Stimulated activated naive CD4-positive, alpha-beta T cell (primary cell): ENCODE measurements at places on chromosomes 2 and 18.

- no peak for DNase-seq
Observed at GRCh38 chr18:79899609-79900445, 51.6 kb downstream of the SLC66A2 start.

DNA sequence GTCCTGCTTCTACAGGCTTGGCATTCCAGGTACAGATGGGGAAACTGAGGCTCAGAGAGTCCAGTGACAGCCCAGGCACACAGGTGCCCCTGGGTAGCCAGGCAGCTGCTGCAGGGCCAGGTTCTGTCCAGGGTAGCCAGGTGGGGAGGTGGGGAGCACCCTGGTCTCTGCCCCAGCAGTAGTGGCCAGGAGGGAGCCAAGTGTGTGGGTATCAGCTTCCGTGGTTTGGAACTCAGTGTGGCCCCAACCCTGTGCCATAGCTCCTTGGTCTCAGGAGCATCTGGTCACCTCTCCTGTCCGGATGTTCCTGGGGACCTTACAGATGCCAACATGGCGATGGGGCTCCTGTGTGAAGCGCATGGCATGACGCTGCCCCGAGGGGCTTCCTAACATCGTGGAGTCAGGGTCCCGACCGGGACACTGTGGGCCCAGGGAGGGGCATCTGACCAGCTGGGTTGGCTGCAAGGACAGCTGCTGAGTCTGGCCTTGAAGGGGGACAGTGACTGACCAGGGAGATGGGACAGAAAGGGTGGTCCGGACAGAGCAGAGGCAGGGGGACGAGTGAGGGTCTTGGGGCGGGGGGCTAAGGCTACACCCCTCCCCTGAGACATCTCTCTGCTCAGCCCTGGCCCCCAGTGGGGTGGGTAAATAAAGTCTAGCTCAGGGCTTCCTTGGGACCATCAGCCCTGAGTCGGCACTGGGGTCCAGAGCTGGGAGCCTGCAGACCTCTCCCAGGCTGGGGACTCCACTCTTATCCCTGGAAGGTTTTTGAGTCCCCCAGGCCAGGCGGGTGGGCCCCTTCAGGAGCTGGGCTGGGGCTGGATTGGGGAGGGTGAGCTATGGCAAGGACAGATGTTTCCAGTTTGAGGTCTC, 76.0 kb upstream of the SMAD7 start:
- DNase-seq = no peak

DNA sequence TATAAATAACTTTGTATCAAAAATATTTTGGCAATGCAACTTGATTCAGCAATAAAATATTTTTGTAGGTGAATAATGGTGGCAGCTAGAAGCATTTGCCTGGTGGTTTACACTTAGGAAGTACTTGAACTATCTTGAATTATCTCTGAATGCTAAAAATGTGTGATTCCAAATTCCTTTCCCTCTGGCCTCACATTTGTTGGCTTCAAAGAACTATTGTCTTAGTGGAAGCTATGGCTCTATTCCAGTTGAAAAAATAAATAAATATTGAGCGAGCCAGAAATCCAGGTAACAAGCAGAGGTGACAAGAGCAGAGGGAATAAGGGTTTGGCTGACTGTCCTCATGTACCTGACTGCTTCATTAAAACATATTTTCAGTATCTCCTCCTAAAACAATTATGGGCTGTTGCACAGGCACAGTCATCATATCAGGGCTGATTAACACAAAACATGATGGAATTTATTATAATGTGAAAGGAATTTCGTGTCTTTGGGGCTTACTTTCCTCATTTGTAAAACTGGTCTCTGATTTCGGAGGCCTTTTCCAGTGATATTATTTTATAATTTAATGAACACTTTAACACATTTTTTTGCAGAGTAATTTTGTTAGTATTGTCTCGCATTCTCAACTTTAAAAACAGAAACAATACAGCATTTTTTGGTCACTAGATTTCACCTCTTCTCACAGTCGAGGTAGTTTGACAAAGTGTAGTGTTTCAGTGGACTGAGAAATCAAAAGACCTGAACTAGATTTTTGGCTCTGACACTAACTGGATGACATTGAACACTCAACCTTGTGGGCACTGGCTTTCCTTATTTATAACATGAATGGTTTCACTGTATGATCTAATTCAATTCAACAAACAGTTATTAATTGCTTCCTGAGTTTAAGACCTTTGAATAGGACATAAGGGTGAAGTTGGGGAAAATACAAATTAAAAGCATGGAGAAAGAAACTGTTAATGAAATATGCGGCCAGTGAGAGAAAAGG, 7.8 kb upstream of the CAVIN2 start:
- DNase-seq = no peak

GRCh38 chr2:106201661-106202060, 7.6 kb upstream of the UXS1 start:
- no peak for DNase-seq

- no peak for DNase-seq
Observed at GRCh38 chr2:109105113-109105512, 23.9 kb upstream of the SH3RF3 start.

GRCh38 chr2:223928113-223929006, 16.8 kb downstream of the WDFY1 start:
- DNase-seq = no peak

DNA sequence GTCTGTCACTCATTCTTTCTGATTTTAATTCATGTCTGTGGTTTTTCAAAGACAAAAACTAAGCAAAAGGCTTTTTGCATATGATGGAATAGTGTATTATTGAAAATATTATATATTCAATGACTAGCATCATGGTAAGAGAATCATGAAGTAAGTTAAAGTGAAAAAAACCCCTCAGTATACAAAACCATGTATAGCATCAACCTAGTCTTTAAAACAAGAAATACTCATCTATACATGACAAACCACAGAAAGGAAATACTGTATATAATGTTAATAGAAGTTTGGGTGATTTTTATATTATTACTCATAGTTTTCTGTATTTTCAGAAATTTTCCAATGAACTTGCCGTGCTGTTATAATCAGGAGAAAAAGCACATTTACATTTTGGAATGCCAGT, 38.0 kb upstream of the ODC1 start:
- no peak for DNase-seq

- peak; percentile 28 for DNase-seq
Observed at GRCh38 chr2:27249891-27250651, 12.8 kb downstream of the SLC30A3 start.
